A549 (cell line): ENCODE measurements at places on chromosomes 6 and 20.

- no peak for DNase-seq
Observed at GRCh38 chr6:26530203-26530602, 8.0 kb upstream of the HMGN4 start.

DNA sequence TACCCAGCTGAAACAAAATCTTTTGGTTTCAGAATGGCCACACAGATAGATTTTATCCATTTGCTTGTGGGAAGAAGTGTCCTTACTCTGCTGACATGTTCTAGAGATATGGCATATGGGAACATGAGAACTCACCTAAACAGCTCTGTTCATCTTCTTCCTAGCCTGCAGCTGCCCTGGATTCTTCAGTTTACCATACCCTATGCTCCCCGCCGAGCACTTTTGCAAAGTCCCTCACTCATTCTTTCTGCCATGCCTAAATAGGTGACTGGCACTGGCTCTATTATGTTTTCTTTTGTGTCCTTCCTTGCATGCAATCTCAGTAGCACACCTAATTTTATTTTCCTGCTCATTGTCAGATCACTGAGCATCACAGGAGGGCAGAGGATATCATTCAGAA, 293.7 kb upstream of the RSPO3 start:
- no peak for DNase-seq

DNA sequence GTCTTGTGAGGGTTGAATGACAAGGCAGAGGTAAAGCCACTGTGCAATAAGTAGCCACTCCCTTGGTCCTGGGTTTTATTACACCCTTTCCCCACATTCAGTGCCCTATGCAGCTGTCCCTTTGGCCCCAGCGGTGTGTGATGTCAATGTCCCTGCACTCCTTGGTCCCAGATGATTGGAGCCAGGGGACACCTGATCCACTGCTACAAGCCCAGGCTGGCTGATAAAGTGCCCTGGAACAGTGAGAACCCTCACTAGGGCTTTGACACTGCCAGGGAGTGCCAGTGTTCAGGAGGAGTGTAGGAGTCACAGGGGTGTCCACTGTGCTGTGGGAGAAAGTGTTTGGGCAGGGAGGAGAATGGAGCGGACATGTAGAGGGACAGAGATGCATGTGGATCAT, 30.4 kb downstream of the GABRR1 start:
- no peak for DNase-seq

- peak; percentile 6 for DNase-seq
Observed at GRCh38 chr6:7311917-7312615, 933 bp downstream of the SSR1 start.

DNA sequence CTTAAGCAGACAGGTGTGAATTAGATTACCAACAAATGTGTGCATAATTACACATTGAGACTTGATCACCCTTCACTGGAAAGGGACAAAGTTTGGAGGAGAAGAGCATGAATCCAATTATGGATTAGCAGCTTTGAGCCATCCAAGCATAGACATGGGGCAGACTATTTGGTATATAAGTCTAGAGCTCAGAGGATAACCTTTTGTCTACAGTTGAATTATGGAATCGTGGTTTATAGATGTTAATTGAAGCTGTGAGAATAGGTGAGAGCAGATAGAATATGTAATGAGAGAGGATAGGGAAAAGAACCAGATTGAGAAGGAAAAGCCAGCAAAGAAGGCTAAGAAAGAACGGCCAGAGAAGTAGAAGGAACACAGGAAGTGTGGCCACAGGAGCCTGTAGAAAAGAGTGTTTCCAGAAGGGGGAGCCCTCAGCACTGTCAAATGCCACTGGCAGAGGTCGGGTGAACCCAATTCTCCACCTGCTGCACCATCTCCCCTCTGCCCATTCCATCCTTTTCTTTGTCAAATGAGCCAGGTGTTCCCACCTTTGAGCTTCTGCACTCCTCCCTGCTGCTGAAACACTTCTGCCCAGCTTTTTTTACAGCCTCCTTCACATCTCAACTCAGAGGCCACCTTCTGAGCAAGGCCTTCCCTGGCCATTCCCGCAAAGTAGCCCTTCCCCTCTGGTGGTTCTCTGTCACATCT, 7.3 kb downstream of the DNTTIP1 start:
- DNase-seq, result peak; percentile 66

DNA sequence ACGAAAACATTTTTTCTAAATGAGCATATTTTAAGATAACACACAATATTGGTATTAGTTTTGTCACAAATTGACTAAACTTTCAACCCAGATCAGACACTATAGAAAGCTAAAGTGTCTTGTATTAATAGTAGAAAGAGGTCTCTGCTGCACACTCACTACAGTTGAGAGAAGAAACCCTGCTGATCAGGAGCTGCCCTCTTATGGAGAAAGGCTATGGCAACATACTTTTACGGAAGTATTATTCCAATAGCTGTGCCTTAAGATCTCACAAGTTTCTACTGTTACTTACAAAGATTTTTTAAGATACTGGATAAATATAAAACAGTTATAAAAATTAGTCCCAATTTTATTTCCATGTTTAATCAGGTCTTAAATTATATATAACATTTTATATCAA, 155.7 kb downstream of the RIMS1 start:
- no peak for DNase-seq

- DNase-seq, result no peak
Observed at GRCh38 chr20:47263080-47263464, 93.4 kb downstream of the ZMYND8 start.

GRCh38 chr6:110874880-110875547, 429 bp downstream of the AMD1 start:
- DNase-seq, result peak; percentile 30

- DNase-seq, result no peak
Observed at GRCh38 chr6:159513914-159514313, 179.1 kb downstream of the SOD2 start.

- no peak for DNase-seq
Observed at GRCh38 chr6:170069611-170070010, 221.3 kb downstream of the DLL1 start.

GRCh38 chr6:4935975-4936680, 67.7 kb downstream of the RPP40 start:
- DNase-seq, result no peak

DNA sequence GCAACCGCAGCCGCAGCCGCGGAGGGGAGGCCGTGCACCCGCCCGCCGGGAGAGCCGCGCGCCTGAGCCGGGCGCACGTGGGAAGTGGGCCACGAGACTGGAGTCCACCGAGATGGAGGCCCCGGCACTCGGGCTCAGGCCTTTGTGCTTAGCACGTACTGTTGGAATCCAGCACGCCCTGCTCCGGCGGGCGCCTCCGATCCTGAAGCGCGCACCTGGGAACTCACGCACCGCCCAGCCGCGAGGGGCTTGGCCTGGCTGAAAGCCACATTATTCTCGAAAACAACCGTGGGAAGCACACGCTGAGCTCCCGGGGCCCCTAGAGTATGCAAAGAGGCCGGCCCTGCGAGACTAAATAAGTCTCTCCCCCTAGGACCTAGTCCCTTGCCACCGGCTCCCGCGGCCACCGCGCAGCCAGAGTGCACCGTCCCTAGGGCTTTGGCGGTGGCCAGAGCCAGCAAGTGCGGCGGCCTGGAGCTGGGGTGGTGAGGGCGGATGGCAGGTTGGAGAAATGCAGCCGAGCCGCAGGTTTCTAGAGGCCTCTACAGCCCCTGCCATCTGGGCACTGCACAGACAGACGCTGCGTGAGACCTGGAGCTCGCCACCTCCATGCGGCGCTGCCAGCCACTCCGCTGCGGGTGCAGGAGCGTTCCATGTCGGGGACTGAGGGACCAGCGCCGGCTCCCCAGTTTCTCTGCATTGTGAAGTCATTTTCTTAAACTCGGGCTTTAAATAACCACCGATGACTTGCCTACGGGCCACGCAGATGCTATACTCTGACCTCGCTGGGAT, 42.0 kb upstream of the LY86 start:
- DNase-seq, result no peak
